ENCODE measurements at places on chromosomes 1 and 21.

- DNase-seq: no peak
Observed at GRCh38 chr1:225735252-225736149, 42.1 kb upstream of the SRP9 start.

GRCh38 chr1:55088413-55088812, 49.1 kb downstream of the PCSK9 start:
- no peak for DNase-seq

DNA sequence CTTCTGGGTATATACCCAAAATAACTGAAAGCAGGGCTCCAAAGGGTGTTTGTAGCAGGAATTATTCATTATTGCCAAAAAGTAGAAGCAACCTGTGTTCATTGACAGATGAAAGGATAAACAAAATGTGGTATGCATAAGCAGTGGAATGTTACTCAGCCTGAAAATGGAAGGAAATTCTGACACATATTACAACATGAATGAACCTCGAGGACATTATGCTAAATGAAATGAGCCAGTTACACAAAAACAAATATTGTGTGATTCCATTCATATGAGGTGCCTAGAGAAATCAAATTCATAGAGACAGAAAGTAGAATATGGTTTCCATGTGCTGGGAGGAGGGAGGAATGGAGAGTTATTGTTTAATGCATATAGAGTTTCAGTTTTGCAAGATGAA, 86.3 kb upstream of the ARTN start:
- no peak for DNase-seq

- DNase-seq: no peak
Observed at GRCh38 chr1:208855403-208855802, 611.2 kb upstream of the PLXNA2 start.

GRCh38 chr1:57800376-57800775, 376.5 kb upstream of the DAB1 start:
- no peak for DNase-seq
